ENCODE measurements at places on chromosomes 1 and 21.

- no peak for DNase-seq
These were observed 12.6 kb downstream of the DFFB start for GRCh38 chr1:3869751-3870301.

GRCh38 chr1:111894497-111894896 lies 95.0 kb downstream of the KCND3 start:
- DNase-seq = no peak

DNA sequence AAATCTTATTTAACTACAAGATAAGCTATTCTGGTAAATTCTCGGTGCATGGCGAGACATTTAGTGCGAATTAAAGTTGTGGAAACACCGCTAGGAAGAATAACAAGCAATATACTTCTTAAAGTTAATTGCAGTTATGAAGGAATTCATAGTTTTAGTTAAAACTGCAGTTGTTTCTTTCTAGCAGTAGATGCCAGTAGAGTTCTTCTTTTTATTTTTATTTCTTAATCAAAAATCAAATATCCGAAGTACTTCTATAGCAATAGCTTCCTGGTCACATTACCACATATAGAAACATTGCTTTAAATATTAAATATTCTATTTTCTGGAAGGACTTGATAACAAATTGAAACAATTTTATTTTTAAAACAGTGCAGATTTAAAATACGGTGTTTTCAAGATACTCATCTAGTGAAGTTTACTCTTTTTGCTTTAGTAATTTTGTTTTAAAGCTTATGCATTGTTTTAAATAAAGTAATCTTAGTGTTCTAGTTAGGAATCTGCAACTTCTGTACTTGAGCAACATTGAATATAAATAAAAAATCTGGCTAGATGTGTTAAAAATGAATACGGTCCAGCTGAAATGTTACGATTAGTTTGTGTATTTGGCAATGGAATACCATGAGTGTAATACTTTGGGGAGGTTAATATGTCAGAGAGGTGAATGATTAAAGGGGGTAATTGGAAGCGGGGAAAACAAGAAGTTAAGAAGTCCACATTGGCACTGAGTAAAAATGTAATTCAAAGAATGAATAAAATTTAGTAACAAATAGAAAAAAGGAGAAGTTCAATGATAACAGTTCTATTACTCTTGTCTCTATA lies 2.7 kb upstream of the PRKACB start:
- no peak for DNase-seq

- no peak for DNase-seq
These were observed 587.3 kb downstream of the PTPRC start for GRCh38 chr1:199226163-199226562.

DNA sequence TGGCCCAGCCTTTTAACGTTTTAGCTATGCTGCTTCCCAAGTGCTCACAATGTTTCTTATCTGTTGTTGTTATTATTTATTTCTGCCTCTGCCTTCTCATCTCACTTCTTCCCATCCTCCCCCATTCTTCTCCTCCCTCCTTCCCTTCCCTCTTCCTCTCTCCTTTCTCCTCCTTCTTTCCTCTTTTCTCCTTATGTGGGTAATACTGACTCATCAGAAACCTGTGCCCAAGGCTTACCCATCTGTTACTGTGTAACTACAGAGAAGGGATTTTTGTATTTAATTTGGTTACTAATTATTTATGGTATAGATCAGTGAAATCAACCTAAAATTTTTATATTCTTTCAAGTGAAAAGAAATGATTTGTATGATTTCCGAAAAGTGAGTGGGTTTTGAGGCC lies 120.3 kb downstream of the KCNK2 start:
- no peak for DNase-seq

DNA sequence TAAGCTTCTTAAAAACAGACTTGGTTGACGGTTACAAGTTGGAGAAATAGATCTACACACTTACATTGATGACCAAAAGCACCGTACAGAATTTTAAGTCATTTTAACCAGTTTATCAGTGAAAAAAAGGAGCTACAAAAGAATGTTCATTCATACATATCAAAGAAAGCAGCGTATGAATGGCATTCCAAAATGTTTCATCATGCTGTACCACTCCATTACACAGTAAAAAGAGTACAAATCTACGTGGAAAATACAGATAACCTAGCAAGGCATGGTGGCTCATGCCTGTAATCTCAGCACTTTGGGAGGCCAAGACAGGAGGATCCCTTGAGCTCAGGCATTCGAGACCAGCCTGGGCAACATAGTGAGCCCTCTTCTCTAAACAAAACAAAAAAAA lies 40.3 kb downstream of the ZZZ3 start:
- no peak for DNase-seq

DNA sequence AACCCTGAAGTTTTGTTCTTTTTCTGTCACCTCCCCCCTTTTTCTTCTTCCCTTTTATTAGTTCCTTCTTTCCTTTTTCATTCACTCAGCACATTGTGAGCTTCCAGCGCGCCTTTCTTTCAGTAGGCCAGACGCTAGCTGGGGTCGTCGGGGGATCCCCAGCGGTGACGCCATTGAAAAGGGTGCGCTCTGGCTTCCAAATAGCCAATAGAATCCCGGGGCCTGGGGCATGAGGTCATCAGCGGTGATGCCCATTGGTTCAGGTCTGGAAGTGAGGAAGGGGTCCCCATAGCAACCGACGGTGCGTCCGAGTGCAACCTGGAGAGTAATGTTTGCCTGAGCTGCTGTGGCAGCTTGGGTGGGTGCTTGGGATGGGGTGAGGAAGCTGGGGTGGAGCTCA lies 6.9 kb upstream of the EFNA3 start:
- no peak for DNase-seq

GRCh38 chr1:243801378-243801777 lies 48.7 kb downstream of the AKT3 start:
- DNase-seq = no peak

DNA sequence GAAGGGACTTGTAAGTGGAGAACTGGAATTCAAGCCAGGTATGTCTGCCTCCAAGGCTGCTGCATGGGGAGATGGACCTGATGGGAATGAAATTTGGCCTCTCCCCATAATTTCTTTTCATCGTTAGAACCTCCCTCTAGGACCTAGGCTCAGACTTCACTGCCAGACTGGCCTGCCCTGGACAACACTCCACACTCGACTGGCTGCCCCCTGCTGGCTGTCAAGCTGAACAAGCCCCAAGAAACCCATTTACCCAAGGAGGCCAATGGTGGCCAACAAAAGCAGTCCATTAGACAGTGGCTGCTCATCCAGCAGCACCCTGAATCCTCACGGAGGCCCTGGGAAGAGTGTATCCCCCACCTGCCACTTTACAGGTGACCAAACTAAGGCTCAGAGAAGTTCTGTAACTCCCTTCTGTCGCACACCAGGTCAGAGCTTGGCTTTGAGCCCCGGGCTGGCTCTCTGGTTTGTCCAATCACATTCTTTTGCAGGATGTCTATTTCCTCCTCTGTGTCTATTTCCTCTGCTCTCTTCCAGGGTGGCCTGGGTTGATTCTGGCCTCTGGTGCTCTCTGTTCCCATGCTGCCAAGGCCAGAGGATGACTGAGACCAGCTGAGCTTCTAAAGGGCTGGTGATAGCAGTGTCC lies 3.8 kb downstream of the RNF186 start:
- DNase-seq = no peak

DNA sequence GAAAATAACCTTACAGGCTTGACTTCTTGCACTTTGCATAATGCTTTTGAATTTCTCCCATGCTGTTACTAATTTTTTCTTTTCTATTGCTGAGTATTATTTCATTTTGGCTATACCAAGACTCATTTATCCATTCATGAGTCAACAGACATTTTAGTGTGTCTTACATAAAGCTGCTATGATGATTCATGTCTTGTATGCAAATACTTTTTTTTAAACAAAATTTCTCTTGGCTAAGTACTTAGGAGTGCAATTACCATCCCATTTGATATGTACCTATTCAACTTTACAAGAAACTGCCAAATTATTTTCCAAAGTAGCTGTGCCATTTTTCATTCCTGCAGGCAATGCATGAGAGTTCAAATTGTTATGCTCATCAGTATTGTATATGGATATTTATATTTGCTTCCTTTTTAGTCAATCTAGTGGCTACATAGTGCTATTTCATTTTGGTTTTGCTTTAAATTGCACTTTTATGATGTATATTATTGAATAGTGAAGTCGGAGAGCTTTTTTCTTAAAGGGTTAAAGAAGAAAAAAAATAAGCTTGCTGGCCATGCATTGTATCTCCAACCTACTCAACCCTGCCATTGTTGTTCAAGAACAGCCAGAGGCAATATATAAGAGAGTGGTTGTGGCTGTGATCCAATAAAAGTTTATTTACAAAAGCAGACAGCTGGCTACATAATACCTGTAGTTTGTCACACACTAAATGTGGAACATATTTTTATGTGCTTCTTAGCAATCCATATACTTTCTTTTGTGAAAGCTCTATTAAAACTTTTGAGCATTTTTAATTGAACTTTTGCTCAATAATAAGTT lies 862.8 kb downstream of the KCNT2 start:
- no peak for DNase-seq

DNA sequence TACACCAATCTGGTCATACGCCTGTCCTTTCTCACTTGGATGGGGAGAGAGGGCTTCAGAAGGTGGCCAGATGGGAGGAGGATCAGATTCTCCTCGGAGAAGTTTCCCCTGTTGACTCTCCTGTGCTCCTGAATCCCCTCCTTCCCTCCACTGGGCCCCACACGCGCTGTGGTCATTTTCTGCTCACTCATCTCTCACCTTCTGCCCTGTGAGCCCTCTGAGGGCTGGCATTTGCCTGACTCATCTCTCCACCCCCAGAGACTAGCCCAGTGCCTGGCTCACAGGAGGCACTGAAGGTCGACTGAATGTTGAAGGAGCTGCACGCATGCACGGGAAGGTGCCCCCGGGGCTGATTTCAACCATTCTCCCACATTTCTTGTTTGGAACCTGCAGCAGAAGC lies 14.2 kb downstream of the ABCA4 start:
- no peak for DNase-seq

DNA sequence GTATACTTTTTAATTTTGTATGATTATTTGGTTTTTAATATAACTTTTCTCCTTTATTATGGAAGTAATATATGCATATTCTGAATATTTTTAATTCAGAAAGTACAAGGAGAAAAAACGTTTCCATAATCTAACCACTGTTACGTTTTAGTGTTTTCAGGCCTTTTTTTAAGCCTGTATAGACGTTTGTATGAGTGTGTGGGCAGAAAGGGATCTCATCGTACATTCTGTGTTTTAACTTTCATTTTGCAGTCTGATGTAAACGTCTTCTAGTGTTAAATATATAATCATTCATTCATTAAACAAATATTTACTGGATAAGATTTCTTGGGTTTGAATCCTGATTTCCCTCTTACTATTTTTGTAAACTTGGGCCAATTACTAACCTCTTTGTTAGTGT lies 38.0 kb upstream of the PLEKHO1 start:
- DNase-seq = no peak

DNA sequence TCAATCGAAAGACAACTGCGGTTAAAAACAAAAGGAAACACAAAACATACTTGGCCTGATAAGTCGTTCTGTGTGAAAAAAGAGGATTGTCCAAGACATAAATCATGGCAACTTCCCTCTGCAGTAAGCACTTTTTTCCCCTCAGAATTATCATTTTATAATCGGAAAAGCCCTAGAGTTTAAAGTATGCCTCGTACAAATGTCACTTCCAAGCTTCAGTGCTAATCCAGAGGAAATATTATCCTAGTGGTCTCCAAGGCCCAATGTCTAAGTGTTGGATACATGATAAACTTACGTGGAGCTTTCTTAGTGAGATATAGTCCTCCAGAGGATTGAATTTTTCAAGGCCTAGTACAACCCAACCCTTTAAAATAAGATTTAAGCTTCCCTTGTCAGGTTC lies 11.2 kb upstream of the NTMT2 start:
- DNase-seq = no peak

- DNase-seq = no peak
These were observed 45.9 kb upstream of the SAMD13 start for GRCh38 chr1:84255582-84255981.

Measured in activated CD4-positive, CD25-positive, alpha-beta regulatory T cell (primary cell).